ENCODE measurements at places on chromosomes 1 and 21.

GRCh38 chr21:38417726-38418125, 80.6 kb downstream of the ERG start:
- no peak overlapping the region for H3K27ac ChIP-seq
- no peak for DNase-seq
- H3K4me1 ChIP-seq: no peaks in the 10 kb centered on the region
- H3K4me3 ChIP-seq: no peak overlapping the region

DNA sequence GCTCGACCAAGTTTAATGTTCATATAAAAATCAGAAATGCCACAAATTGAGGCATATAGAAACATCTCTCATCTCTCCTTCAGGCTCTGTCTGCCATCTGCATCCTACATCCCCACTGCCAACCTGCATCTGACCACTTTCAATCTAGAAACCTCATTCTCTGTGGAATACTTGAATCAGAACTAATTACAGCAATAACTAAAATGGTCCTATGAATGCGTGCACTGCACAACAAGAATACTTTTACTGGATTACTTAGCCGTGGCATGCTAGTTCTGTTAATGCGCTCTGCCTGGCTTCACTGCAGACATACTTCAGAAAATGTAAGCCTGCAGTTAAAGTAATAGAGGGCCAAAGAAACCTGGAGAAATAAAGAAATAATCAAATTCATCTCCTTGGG, 89.8 kb upstream of the NR5A2 start:
- no peak overlapping the region for H3K27ac ChIP-seq
- H3K27me3 ChIP-seq: peaks cover 51% of the 10 kb centered on the region
- peaks cover 20% of the 10 kb centered on the region for H3K4me1 ChIP-seq
- no peaks in the 10 kb centered on the region for H3K36me3 ChIP-seq
- no peak for DNase-seq

DNA sequence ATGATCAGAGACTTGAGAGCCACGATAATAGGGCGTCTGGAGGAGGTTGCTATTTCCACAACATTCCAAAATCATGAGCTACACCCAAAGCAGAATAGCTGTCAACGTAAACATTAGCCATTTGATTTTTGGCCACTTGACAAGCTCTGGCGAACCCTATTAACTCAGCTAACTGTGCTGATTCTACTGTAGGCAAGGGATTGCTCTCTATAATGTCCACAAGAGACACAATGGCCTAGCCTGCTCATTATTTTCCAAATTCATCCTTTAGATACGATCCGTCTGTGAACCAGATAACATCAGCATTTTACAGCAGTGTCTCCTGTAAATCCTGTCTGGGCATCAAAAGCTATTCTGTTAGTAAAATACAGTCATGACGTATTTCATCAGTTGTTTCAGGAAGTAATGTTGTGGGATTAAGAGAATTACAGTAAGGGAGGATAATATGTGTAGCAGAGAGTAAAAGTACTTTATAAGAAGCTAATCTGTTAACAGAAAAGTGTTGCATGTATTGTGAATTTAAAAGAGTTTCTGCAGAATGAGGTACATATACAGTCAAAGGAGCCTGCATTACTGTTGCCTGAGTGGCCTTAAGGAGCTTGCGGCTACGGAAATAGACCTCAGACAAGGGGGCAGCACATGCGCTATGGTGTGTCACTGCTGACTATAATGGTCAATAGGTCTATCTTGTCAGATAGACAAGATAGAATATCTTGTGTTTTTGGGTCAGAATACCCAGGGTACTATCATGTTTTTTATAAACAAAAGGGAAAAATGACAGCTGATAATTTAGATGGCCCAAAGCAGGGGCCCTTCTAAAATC, 44.9 kb upstream of the TINAGL1 start:
- no peak overlapping the region for H3K27ac ChIP-seq
- H3K4me3 ChIP-seq: no peak overlapping the region
- peaks cover 17% of the 10 kb centered on the region for H3K4me1 ChIP-seq
- H3K36me3 ChIP-seq: no peaks in the 10 kb centered on the region
- no peak for DNase-seq
- H3K27me3 ChIP-seq: peaks cover 27% of the 10 kb centered on the region

GRCh38 chr1:11571906-11572616, 82.2 kb downstream of the FBXO2 start:
- DNase-seq: no peak

DNA sequence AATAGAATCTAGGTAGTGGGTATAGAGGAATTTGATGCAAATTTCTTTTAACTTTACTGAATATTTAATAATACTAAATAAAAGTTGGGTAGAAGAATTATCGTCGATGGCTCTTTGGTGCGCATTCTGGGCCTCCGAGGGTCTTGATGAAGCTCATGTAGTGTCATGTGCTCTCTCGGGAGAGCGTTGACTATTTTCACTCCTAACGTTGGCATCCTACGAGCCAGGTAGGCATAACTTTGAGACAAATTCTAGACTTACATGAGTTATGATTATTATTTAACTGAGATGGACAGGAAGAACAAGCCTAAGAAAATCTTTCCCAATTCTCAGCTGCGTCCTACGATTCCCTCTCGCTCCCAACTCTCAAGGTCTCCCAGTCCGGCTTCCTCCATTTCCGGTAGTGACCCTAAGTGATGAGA, 550 bp upstream of the PCAT6 start:
- peaks cover 8% of the 10 kb centered on the region for H3K36me3 ChIP-seq
- peaks cover 43% of the 10 kb centered on the region for H3K4me1 ChIP-seq
- peak overlapping the region; percentile 75 for H3K27ac ChIP-seq
- H3K27me3 ChIP-seq: peaks cover 9% of the 10 kb centered on the region
- DNase-seq: no peak
- peak overlapping the region; percentile 85 for H3K4me3 ChIP-seq

DNA sequence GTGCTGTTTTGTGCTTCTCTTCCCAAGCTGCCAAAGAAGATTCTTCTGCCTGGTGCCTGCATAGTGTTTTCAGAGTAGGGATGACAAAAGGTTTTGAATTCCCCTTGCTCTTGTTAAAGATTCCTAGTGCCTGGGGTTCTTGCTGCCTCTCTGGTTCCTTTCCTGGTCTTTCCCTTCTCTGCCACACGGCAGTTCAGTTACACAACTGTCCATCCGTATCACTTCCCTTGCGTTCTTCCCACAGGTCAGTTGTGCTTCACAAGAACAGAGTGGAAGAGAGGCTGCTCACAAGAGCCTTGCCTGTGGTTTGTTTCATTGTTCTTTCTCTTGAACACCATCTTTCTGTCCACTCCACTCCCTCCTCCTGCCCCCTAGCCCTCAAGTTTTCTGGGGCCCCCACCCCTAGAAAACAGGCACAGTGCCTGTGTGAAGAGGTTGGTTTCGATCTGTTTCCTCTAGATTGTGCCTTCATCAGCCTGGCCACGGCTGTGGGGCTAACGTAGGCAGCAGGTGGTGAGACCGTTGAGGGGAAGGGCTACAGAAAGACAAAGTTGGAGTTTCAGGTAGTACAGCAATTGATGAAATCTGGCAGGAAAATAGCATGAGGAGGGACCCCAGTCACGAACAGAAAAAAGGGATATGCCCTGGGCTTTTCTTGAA, 5.8 kb downstream of the VASH2 start:
- DNase-seq: no peak
- no peaks in the 10 kb centered on the region for H3K36me3 ChIP-seq
- peaks cover 63% of the 10 kb centered on the region for H3K27me3 ChIP-seq
- no peak overlapping the region for H3K4me3 ChIP-seq
- H3K27ac ChIP-seq: no peak overlapping the region

DNA sequence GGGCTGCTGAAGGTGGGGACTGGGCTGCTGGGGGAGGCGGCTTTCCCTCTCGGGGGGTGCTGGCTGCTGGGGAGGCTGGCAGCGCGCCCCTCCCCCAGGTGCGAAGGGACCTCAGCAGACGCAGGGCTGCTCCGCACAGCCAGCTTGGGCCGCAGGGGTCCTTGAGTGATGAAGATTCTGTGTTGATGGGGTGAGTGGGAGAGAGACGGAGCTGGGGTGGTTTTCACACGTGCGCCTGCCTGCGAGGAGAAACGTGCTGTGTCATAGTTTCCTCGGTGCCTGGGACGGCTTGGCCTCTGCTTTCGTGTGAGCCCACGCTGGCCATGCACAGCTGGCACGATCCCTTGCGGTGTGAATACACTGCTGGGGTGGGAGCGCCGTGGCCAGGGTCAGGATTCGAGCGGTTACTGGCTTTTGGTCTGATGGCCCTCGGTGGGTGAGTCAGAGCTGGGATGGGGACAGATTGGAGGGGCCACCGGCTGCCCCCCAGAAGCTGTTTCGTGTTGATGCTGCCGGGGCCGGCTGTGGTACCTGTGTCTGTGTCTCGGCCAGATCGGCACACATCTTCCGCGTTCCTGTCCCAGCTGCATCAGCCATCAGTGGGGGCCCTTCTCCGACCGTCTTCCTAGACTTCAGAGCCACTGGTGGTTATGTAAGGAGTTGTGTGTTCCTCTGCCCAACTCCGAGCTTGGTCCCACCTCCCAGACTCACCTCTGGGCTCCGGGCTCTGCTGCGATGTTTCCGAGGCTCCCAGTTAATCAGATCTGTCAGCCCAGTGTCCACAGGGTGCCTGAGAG, 24.9 kb downstream of the PRKCZ start:
- no peak for DNase-seq
- H3K36me3 ChIP-seq: peaks cover 42% of the 10 kb centered on the region
- H3K27ac ChIP-seq: no peak overlapping the region

- no peak for DNase-seq
- H3K27ac ChIP-seq: no peak overlapping the region
- H3K4me1 ChIP-seq: no peaks in the 10 kb centered on the region
- peaks cover 29% of the 10 kb centered on the region for H3K27me3 ChIP-seq
- no peak overlapping the region for H3K4me3 ChIP-seq
These were observed 111.2 kb upstream of the LBR start for GRCh38 chr1:225539069-225539468.

DNA sequence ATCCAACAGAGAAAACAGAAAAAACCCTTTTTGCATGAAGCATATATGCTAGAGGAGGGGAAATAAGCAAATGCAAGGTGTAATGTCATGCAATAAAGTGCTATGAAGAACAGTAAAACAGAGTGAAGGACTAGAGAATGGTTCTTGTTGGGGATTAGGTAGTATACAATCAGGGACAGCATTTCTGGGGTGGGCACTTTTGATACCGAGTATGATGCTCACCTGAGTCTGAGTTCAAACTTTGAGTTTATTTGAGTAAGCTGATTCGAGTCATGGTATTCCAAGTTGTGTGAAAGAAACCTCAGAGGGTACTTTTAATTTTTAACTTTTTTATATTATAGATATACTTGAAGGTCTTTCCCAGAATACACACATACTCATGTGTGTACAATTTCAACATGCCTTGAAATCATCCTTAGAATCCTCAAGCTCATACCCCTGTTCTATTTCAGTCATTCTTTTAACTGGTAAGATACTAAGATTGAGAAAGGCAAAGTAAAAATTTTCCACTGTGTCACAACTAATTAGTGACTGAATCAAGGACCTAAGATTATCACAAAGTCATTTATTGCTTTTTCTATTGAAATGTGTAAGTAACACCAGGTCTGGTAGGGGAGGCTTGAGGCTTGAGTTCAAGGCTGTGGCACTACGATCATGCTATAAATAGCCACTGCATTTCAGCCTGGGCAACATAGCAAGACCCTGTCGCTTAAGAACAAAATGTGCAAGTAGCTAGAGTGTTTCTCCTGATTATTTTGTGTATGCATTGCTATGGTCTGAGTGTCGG, 12.1 kb downstream of the LRRC8B start:
- peaks cover 90% of the 10 kb centered on the region for H3K36me3 ChIP-seq
- peak overlapping the region; percentile 96 for H3K27ac ChIP-seq

Data from activated T-cell treated with anti-CD3 and anti-CD28 coated beads, Interleukin-2, amount 50 U/mL, for 24 hours (primary cell).